ENCODE measurements at places on chromosomes 13 and 19.

GRCh38 chr13:46717275-46717674 lies 79.7 kb downstream of the ESD start:
- no peak for DNase-seq

- peak; percentile 16 for DNase-seq
These were observed 89.7 kb downstream of the DCT start for GRCh38 chr13:94389604-94390351.

DNA sequence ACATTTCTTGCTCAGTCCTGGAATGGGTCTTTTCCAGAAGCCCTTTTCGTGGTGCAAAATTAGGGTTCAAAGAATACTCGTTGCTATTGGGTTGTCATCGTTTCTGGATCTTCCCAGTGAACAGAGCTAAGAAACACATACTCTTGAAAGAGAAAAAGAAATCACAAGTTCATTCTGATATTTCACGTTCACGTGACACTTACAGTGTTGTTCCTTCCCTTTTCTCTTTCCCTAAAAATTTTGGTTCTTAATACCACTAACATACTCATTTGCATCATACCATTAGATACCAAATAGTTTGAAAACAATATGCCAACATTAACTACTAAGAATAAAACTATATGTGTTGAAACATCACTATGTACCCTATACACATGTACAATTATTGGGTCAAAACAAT lies 13.4 kb upstream of the GTF2F1 start:
- DNase-seq: no peak

- no peak for DNase-seq
These were observed 227.4 kb downstream of the TEX29 start for GRCh38 chr13:111547726-111548273.

- no peak for DNase-seq
These were observed 138.5 kb upstream of the TMTC4 start for GRCh38 chr13:100812982-100813584.

- no peak for DNase-seq
These were observed 34.1 kb upstream of the EDNRB start for GRCh38 chr13:77952737-77953136.

DNA sequence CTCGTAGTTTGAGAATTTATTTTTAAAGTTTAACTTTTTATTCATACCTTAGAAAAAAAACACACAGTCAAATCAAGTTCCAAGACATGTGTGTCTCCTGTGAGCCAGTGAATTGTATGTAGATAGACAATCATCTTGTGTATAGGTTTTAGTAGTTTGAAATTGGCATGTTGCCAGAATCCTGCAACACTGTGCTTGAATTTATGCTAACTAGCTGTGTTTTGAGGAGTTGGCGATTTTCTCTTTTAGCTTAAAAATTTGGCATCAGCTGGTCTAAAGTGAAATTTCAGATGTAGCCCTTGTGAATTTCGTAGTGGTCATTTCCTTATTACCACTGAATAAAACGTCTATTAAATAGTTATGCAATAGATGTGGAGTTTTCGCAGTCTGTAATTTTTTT lies 213.2 kb downstream of the ATP8A2 start:
- DNase-seq: no peak

GRCh38 chr13:36275190-36276002 lies 22.2 kb downstream of the CCDC169 start:
- peak; percentile 73 for DNase-seq

DNA sequence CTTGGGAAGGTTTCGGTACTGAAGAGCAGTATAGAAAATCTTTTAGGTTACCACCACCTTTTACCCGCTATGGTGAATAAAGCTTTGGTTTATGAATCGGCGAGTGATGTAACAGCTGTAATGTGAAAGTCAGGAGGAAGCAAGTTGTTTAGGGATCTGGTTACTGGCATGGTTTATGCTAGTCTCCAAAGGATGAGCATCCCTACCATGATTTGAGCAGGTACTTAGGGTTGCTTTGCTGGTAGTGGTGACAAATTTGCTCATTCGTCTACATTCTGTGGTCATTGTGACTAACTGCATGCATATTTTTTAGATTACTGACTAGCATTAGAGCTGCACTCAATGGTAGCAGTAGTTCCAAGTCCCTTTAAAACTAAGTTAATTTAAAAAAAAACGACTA lies 104.1 kb downstream of the FRY start:
- peak; percentile 70 for DNase-seq

- no peak for DNase-seq
These were observed 9.2 kb downstream of the UBXN6 start for GRCh38 chr19:4448147-4448985.

DNA sequence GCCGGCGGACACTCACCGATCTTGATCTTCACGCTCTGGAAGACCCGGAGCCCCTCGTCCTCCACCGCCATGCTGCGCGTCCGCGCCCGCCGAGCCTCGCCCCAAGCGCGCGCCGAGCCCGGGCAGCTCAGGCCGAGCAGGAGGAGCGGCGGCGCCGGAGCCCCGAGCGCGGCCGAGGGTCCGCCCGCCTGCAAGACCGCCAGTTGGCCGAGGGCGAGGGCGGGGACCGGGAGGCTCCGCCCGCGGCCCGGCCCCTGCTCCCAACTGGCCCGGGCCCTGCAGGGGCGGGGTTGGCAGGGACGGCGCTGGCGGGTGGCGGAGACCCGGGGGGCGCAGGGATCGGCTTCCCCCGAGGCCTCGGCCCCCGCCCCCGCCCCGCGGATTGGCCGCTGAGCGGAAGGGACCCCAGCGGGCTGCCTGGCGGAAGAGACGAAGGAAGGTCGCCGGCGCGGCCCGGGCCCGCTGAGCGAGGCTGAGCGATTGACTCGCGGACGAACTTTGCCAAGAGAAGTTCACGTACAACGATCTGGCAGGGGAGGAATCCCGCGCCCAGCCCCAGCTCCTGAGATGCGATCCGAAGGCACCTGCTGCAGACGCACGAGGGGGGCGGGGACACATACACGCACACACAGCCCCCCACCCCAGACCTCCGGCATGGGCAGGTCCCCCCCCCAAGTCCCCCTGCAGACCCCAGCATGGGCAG lies at the start of gene RASA3:
RASA3 (minus strand) TSS at position 205 of the 703 bp plus-strand sequence; CDS start at position 71, 134 bp downstream.
- DNase-seq: peak; percentile 82

DNA sequence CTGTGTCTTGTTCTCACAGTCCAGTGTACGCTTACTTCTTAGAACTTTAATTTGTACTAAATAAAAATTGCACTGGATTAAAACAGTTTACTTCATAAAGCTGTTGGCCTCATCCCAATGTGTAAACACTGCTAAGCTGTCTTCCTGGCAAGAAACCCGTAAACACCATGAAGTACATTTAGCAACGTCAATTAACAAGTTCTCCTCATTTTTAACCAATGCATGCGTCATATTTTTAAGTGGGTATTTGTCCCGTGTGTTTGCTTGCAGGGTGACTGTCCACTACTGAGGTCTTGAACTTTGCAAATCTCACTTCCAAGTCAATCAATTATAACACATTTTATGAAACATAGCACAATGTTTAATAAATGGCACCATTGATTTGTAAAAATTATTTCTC lies 28.2 kb downstream of the LAIR2 start:
- no peak for DNase-seq

- peak; percentile 3 for DNase-seq
These were observed 156.9 kb downstream of the ENOX1 start for GRCh38 chr13:43629691-43630480.

GRCh38 chr13:31929031-31929770 lies 102.4 kb upstream of the FRY start:
- no peak for DNase-seq

DNA sequence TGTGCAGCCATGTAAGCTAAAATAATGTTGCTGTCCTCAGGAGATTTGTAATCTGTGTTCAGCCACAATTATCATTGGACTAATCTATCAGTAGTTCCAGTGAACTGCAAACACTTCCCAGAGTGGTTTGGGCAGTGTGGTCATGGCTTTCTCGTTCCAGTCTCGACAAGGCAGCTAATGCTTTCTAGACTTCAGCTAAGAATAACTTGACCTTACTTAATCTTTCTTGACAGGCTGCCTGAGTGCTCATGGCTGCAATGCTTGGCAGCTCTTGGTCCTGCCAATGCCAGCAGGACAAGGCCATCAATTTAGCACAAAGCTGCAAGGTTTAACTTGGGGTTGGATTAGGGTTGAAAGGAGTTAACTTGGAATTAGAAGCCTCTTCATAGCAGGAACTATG lies 32.8 kb downstream of the ATP12A start:
- DNase-seq: no peak

- peak; percentile 95 for DNase-seq
These were observed 26.8 kb upstream of the UBE2L5 start for GRCh38 chr13:30395192-30396158.

DNA sequence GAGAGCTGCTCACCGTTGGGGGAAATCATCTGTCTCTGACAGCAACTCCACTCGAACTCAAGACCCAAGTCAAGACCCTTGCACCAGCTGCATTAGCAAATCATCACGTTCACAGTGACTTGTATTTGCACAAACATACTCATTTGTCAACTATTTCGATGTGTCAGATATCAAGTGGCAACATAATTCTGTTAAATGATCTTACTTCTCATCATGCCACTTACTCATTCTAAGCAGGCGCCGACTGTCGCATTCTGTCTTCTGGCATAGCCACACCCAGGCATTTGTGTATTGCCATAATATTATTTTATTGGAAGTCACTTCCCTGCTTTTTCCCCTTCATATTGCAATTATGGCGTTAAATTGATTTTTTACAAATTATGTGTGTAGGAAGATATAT lies 23.0 kb upstream of the ATP1A3 start:
- DNase-seq: no peak

DNA sequence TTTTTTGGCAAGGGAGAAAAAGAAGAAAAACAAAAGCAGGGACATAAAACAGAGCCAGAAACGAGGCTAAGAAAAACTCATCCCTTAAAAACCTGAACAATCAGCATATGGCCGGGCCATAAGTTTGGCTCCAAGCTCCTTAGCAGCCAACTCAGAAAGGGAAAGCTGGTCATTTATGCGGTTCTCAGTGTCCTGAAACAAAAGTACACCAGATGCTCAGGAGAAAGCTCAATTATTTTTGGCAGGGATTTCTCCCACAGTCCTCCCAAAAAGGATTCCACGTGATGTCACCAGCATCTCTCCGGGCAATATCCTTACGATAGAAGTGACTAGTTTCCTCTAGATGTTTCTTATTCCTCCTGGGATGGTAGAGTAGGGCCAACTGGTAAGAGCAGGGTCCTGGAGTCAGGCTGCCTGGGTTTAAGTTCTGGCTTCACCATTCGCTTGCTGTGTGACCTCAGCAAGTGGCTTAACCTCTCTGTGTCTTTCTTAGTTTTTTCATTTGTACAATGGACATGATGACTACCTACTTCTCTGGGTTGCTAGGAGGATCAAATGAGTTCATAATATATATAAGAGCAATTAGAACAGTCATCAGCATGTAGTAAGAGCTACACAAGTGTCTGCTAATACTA lies 34.0 kb downstream of the PIN1 start:
- DNase-seq: peak; percentile 18

DNA sequence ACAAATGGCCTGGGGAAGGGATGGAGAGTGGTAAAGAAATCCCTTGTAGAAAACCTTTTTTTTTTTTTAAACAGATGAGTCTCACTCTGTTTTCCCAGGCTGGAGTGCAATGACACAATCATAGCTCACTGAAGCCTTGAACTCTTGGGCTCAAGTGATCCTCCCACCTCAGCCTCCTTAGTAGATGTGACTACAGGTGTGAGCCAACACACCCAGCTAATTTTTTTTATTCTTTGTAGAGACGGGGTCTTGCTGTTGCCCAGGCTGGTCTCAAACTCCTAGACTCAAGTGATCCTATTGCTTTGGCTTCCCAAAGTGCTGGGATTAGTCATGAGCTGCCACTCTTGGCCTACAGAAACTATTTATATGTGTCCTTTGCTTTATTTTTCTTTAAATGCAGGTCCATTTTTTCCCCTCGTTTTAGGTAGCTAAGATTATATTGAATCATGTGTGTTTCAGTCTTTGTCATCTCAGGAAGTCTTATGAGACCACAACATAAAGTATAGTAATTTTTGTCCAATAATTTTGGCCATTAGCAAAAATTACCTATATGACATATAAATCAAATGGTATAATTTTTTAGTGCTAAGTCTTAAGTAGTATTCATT lies 10.5 kb downstream of the LPAR6 start:
- peak; percentile 7 for DNase-seq

GRCh38 chr13:44770951-44771350 lies 194.8 kb upstream of the TSC22D1 start:
- no peak for DNase-seq

DNA sequence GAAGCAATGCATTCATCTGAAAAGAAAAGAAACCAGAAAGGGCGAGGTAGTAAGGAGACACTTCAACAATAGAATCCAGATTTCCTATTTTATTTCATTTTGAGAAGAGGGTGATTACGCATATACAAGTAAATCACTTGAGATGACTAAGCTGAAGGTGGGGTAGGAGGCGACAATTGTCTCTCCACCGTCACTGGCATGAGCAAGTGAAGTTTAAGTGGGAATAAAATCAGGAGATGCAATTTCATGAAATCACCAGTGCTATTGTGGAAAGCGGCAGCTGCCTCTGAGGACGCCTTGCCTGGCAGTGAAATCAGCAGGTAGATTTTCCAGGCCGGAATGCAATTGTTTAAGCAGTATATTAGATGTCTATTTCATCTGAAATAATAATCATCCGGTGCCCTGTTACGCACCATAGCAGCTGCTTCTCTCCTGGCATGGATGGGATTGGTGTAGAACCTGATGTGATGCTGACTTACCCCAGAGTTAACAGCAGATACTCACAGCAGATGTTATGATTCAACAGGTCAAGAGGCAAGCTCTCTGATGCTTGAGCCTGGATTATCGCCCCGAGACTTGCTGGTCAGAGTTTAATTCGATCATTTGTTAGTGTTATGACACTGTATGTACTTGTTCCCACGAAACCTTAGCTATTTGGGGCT lies 64.3 kb downstream of the RASL11A start:
- DNase-seq: peak; percentile 43

- DNase-seq: peak; percentile 69
These were observed 1.0 kb upstream of the ICAM5 start for GRCh38 chr19:10288662-10289166.

DNA sequence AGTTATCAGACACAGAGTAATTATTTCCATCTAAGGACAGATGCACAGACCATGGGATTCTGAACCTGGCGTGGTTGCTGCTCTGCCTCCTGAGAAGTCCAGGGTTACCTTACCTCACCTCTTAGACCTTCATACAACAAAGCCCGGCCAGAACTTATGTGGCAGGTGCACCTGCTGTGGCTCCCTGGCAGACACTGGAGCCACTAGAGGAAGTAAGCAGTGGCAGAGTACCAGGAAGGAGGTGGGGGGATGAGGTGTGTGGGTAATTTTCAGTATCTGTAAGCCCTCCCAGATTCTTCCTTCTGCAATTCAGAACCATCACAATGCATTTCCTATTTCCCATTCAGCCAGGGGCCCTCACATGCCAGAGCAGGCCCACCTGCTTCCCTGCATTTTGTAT lies 106.1 kb upstream of the DOCK9 start:
- DNase-seq: no peak

- no peak for DNase-seq
These were observed 209.8 kb downstream of the PCCA start for GRCh38 chr13:100298691-100299090.
